ENCODE measurements at places on chromosomes 2 and 18.

GRCh38 chr2:143946436-143947391, 573.2 kb downstream of the ZEB2 start:
- no peak for DNase-seq

DNA sequence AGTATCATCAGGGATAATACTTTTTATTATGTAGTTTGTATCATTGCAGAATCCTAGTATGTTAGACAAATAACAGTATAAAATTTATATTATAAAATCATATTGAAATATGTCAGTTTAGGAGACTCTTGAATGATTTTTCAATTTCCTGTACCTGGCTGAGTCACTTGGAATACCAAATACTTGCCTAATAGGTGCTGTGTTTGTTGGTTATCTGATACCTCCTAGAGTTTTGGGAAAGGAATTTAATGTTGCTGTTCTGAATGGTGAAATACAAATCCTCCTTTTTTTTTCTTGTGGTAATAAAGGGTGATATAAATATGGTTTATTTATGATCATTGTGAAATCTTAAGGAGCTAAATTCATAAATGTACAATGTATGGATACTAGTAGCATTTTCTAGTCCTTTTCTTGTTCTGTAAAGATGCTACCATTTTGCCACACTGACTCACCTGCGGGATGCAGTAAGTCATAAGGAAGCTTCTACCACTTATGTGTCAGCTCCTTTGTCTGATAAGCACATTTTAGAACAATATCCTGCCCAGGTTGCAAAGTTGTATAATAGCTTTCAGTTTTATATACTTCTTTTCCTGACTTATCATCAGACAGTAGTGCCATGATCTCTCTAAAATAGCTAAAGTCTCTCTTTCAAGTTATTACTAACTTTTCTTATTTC, 465.5 kb downstream of the XIRP2 start:
- no peak for DNase-seq

DNA sequence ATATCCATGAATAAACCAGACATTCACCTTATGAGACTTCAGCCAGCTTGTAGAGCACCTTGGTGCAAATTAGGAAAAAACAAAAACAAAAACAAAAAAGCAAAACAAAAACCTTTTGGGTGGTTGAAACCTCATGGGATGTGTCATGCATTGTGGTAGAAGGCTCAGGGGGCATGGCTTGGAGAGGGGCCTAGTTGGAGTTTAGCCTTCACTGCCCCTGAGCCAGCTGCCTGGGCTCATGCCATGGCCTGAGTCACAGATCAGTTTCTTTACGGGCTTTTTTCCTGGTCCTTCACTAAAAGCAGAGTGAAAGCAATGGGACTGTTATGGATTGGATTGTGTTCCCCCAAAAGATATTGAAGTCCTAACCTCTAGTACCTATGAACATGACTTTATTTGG, 22.0 kb upstream of the DAPL1 start:
- no peak for DNase-seq

DNA sequence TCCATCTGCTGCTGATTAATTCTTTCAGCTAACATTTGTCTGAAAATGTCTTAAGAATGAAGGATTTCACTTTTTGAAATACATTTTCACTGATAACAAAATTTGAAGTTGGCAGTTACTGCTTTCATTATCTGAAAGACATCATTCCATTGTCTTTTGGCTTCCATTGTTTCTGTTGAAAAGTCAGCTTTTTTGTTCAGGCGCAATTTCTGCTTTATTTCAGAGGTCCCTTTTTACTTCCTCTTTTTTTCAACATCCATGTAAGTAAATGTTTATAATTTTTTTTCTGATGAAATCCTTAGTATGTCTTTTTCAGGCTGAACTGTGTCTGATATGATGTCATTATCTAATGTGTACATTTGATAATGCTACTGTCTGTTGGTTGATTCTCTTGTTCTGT, 184.2 kb downstream of the RND3 start:
- no peak for DNase-seq

GRCh38 chr2:42941633-42942176, 149.3 kb upstream of the HAAO start:
- no peak for DNase-seq

- DNase-seq: no peak
Measured at GRCh38 chr2:226320076-226320948, 479.3 kb downstream of the IRS1 start.

- DNase-seq: no peak
Measured at GRCh38 chr2:235896061-235896460, 272.1 kb downstream of the GBX2 start.

DNA sequence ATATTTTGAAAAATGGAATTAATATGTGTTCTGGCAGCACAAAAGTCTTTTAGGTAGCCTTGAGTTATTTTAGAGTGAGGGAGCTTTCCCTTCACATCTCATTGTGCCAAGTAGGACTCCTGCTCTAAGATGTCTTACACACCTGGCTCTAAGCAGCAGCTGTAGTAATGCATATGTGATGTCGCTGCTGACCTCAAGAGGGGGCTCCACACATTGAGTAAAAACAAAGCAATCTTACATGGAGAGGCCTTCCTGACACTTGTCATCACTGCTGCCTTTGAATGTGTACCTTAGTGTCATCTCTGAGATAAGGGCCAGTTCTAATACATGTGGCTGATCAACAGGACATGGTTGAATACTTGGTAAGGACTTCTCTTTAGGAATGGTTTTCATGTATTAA, 75.8 kb downstream of the ACTR3 start:
- peak; percentile 29 for DNase-seq

DNA sequence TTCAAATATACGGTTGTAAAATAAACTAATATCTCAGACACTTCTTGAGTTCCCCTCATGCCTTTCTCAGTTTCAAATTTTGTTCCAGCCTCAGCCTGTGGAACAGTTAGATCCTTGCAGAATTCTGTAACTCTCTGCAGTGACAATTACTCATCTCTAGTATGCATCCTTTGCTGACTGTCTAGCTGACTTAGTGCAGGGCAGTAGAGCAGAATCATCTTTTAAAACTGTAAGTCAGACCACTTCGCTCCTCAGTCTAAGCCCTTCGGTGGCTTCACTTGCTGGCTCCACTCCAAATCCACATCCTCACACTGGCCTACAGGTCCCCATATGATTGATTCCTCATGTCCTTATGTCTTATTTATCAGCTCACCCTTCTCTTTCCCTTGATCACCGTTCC, 164.1 kb upstream of the ZSWIM2 start:
- DNase-seq: no peak

GRCh38 chr18:64365106-64365505, 216.2 kb upstream of the LINC00305 start:
- no peak for DNase-seq

DNA sequence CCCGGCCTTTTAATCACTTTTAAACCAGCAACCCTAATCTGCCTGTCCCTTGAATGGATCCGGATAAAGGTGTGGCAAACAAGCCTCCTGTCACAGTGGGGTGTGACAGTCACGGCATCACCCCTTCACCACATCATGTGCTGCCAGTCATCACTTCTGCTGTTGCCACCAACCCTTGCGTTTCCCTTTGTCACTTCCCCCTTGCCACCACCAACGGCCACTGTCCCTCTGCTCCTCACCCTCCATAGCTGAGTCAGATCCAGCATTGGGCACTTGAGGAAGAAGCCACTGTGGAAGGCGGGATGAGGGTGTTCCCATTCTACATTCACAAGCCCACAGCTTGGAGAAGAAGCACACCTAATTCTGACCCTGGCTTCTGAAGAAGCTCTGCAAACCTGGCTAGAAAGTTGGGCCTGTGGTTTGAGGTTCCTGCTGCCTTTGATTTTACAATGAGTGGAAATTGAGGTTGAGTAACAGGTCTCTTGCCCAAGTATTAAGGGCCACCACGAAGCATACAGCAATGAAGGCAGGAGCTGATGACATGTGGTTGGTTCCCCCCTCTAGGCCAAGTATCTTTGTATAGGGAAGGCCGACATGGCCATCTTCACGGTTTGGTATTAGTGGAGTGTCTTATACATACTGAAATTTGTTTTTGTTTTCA, 22.9 kb upstream of the DARS1 start:
- DNase-seq: peak; percentile 73

GRCh38 chr2:45450634-45451033, 160.4 kb downstream of the SRBD1 start:
- no peak for DNase-seq

GRCh38 chr2:26610504-26611335, 30.4 kb downstream of the CIB4 start:
- DNase-seq: no peak

GRCh38 chr18:64240316-64240715, 91.4 kb upstream of the LINC00305 start:
- no peak for DNase-seq

GRCh38 chr2:237691029-237691907, 63.9 kb downstream of the LRRFIP1 start:
- no peak for DNase-seq

DNA sequence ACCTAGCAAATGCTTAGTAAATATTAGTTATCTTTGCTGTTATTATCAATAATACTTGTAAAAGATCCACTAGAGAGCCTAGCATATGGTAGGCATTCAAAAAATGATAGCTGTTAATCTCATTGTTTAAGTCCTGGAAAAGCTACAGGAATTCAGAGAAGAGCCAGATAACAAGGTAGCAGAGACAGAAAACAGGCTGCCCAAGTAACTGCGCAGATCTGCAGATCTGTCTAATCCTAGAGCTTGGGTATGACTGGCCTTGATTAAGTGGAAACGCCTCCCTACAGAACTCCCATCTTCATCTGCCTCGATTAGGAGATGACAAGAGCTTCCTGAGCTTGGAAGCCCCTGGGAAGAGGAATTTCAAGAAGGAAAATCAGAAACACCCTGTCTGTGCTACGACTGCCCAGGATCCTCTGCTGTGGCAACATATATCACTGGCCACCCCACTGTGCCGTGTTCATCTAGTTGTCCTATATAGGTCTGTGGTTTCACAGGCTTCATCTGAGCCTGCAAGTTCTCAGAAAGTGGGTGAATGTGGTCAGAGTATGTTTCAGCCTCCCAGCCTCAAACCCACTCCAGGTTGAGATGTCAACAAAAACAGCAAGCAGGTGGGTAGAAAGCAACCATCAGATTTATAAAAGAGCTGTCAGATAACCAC, 151.5 kb upstream of the PKDCC start:
- DNase-seq: peak; percentile 53

DNA sequence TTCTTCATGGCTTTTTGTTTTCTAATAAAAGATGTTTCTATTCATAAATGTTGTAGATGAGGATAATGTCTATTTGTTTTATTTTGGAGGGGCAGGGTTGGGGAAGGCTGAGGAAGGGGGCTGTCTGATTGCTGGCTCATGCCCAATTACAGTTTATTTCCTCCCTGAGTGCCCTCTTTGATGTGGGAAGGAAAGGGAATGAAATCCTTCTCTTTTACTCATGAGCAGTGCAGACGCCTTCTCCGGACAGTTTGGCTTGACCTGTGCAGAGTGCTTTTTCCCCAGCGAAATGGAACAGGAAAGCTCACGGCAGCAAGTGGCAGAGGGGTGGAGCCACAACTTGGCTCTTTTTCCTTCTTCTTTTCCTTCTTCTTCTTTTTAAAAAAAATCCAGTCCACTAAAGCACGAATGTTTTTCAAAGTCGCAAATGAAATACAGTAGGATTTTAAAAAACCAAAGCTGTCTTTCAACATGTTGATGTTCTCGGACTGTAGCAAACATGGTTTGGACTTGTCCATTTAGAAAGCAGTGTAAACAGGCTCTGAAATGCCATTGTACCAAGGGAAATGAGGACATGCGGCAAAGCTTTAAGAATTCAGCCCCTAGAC, 34.5 kb downstream of the RAB31 start:
- DNase-seq: no peak

DNA sequence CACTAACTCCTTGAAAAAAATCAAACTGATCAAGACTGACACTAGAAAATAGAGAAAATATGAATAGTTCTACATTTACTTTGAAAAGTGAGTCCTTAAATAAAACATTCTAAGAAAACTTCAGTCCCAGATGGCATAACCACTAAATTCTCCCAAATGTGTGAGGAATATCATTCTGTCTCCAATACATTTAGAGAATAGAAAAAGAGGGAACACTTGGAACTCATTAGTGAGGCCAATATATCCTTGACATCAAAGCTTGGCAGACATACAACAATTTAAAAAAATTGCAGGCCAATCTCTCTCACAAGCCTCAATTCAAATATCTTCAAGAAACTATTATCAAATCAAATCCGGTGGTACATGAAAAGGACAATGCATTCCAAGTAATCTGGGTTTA, 79.3 kb upstream of the TMEM247 start:
- no peak for DNase-seq

DNA sequence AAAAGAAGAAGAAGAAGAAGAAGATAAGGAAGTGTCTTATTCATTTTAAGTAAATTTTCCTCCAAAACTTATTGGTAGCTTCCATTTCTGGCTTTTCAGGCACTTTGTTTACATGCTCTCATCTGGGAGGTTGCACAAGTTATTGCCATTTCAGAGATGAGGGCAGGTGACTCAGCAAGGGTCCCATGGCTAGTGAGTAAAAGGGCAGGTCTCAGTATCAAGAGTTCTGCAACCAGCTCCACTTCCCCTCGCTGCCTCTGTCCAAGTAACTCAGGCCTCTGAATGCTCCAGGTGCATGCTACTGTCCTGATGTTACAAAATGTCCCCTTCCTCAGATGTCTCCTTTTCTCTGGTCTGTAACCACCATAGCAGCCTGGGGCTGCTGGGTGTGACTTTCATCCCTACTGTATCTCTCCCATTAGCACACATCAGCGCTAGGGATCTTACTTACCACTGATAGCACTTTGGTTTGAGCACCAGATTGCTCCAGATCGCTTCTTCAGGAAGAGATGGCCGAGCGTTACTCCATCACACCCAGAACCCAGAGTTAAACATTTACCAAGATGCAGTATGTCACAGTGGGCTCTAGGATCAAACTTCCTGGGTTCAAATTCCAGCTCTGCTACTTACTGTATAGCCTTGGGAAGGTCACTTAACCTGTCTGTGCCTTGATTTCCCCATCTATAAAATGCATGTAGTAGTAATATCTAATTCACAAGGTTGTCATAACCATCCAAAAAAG, 57.4 kb upstream of the LAPTM4A start:
- DNase-seq: no peak

DNA sequence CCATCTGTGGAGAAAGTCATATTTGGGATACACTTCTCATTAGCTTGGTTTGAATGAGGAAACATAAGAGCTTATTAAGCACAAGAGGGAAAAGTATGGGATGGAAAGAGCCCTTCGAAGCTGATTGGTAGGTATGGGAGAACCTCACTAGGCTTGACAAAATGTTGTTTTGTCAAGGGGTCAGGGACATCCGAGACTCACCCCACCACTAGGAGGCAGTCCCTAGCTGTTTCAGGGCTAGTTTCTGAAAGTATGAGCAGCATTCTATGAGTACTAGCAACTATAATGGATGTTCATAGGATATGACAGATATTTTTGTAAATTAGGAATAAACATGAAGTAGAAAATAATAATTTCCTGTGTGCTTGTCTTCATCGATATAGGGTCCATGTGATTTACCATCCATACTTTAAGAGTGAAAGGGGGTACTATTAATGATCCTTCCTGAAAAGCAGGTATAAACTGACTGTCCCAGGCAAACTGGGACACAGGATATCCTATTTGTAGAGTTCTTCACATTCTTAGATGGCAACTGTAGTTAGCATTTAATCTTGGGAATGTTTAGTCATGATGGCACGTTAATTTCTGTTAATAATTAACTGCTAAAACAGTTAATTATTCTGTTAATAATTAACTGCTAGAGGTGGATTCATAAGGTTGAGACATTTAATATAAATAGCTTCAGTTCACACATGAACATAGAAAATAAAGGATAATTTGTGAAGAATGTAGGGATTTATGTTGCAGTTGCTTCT, 28.4 kb downstream of the OTX1 start:
- DNase-seq: no peak

- DNase-seq: no peak
Measured at GRCh38 chr2:11393711-11394236, 49.3 kb upstream of the ROCK2 start.
